ENCODE measurements at places on chromosomes 7 and 10.
A peak's percentile ranks its signal among the peaks of the same experiment; 100 is the strongest.

DNA sequence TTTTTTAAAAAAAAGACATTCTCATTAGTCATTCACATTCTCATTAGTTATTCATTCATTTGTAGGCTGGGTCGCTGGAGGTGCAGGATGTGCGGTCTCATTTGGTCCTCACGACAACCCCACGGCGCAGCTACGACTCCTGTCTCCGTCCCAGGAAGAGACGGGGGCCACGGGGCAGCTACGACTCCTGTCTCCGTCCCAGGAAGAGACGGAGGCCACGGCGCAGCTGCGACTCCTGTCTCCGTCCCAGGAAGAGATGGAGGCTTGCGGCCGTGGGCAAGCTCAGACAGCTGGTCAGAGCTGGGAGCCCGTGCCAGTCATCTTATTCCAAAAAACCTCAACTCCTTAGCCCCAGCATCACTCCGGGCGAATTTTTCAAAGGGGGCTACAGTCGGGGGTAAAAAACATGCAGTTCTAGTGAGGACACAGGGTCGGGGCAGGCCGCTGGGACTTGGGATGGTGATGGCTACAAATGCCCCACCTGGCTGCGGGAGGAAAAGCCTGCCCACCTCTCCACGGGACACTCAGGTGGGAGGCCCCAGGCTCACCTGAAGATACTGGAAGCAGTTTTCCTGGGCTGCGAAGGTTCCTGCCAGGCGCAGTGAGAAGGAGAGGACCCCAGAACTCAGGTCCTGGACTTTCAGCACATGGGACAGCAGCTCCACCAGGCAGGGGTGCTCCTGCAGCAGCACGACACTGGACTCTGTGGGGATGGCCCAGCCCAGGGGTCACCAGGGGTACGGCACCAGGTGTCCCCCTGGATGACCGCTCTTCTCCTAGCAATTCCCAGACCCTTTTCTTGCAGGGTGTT is 8.3 kb downstream of the BRAT1 start:
- DNase-seq = no peak

DNA sequence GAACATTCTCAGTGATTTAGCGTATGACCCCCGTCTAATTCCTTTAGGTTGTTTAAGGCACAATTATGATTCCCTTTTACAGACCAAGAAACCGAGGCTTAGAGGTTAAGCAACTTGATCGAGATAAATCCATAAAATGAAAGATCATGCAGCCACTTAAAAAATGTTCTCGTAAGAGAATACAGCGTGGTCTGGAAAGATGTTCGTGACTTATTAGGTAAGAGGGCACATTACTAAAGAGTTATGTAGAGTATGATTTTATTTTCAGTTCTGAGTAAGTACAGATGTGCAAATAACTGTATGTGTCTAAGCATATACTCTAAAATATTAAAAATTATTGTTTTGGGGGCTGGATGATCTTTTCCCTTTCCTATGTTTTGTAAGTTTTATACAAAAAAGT is 575.1 kb downstream of the PARD3 start:
- DNase-seq = no peak

DNA sequence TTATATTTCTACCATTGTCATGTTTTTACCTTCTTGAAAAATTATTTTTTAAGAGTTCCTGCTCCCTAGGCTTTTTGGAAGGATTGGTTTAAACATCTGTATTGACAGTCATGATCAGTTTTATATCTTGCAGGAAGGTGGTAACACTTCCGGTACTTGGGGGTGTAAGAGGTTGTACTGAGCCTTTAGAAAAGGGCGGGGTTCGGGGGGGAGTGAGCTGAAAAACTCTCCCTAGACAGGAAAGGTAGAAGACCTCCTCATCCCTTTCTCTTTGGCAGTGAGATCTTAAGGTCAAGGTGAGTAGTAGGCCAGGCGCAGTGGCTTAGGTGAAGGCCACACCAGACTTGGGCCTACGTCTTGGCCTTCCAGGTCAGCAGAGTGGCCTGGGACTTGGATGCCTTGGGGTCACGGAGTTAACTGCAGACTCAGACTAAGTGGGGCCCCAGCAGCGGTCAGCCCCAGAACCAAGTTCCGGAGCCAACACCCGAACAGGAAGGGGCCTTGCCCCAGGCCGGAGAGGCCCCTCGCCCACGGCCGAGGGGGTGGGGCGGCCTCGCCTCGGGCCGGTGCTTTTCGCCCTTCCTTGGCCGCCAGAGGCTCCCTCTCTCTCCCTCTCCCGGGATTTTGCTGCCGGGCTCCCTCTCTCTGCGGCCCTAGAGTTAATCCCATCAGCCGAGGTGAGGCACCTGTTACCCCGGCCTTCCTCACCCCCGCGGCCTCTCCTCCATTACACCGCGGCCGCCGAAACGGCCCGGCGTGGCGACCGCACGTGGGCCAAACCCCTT is at the start of gene PPP1R9A:
TSS of gene PPP1R9A (plus strand) at position 569 of the 785 bp plus-strand sequence. CDS start 2,520 bp downstream, outside the sequence.
- DNase-seq = peak; percentile 83

- no peak for DNase-seq
Measured at GRCh38 chr10:77511498-77512218, 126.0 kb downstream of the KCNMA1 start.

GRCh38 chr10:97466755-97467154 is 20.8 kb downstream of the ZDHHC16 start:
- no peak for DNase-seq

- no peak for DNase-seq
Measured at GRCh38 chr7:83524277-83525075, 124.5 kb downstream of the SEMA3E start.

GRCh38 chr10:45034301-45034700 is 33.6 kb downstream of the ZNF22 start:
- no peak for DNase-seq

GRCh38 chr10:80122746-80123145 is 9.8 kb upstream of the PLAC9 start:
- DNase-seq = no peak

DNA sequence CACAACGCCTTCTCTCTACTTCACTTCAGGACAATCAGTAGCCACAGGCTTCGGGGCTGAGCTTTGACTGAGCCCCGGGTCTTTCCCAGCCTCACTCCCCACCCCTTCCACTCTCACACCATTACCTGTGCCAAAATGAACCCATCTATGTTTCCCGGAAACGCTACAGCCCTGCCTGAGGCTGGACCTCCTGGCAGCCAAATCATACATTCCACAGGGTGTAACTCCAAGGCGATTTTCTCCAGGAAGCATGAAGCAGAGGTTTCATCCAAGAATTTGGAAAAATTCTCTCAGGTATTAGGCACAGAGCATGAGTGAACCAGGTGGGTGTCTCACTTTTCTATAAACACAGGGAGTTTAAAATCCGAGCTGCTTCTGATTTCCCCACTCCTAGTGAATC is 286.3 kb downstream of the TNS3 start:
- DNase-seq = no peak

DNA sequence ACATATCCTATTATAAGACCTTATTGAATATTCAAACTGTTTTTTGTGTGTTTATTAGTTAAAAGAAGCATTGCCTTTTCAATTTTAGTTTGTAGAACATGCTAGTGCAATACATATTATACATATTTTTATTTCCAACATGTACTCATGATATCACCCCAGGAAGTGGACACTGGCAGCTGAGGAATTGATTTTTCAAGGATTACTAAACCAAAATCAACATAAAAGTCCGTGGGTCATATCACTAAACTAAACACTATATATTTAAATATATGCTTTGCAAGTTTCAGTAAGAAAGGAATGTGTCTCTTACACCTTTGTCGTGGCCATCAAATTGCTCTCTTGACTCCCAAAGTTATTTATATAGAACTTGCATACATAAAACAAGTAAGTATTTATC is 185.2 kb downstream of the AGMO start:
- DNase-seq = no peak

DNA sequence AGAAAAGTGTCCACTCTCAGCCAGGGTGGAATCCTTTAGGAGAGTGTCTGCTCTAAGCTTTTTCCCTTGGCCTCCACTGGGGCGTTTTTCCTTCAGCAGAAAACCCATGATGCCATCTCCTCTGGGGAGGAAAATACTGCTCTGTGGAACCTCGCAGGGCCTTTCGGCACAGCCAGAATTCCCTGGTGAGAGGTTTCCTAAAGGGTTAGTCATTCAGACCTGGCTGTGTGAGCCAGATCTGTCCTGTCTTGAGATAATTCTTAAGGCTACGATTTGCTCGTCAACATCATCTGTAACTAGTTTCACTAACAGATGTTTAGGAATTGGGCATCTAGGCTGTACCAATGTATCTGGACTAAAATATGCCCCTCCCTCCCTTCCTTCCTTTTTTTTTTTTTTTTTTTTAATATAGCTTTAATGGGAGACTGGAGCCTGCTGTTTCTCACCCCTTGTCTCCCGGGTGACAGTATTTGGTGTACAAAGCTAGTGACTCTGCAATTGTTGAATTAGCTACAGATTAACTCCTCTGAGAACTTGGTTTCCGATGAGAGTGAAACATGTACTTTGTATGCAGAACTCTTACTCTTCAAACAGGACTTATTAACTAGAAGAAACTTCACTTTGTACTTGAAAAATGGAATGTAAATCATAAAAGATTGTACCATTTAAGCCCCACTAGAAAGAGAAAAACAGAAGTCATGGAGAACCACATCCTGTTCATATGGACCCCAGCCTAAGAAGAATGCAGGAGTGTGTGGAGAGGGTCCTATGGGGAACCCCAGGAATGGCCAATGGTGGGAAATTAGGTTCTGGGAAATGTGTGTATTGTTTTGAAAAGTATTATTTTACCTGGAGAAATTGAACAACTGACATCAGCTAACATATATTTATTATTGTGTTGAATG is 230.9 kb downstream of the CAMK1D start:
- DNase-seq = no peak

DNA sequence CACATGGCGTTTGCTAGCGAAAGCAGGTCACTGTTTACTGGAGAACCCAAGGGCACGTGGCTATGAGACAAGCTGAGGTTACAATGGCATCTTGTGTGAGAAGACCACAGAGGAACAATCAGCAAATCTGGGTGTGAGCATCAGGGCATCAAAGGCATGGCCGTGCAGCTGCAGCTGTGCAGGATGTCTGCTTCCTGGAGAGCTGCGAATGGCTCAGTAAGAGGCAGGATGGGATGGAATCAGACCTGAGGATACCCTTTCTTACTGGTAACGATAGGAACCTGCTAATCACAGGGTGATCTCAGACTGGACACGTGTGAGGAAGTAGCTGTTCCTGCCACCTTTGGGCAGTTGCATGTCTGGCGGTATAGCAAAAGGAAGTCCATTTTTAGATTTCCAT is 119.5 kb downstream of the RNF216 start:
- DNase-seq = no peak

- DNase-seq = no peak
Measured at GRCh38 chr7:22207724-22208225, 149.2 kb downstream of the RAPGEF5 start.

GRCh38 chr7:113044394-113044793 is 42.2 kb downstream of the GPR85 start:
- DNase-seq = no peak

GRCh38 chr7:80588591-80588990 is 49.9 kb upstream of the CD36 start:
- no peak for DNase-seq

- peak; percentile 70 for DNase-seq
Measured at GRCh38 chr7:55556031-55556430, 16.3 kb downstream of the VOPP1 start.

DNA sequence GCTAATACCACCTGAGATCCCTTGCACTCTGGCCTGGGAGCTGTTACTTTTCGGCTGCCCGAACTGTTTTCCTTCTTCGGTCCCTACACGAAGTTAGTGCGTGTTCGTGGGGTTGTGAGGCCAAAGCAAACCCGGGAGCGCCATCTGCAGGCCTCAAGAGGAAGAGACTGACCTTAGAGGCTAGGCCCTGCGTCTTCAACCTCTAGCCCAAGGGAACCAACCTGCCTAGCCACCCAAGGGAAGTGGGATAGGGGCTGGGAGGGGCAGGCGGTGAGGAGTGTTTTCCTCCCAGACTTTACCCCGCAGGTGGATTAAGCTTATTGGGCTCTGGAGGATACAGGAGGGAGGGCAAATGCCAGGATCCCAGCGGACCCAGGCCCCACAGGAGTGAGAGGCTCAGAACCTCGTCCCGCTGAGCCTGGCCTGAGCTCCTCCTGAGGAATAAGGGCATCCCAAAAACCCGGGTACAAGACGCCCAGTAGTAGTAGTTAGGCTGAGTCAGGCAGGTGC is 1.7 kb upstream of the PAX2 start:
- peak; percentile 65 for DNase-seq

- no peak for DNase-seq
Measured at GRCh38 chr7:115249080-115249479, 327.2 kb downstream of the MDFIC start.

GRCh38 chr10:121774404-121774803 is 153.4 kb downstream of the ATE1 start:
- DNase-seq = no peak

GRCh38 chr10:131708225-131708880 is 192.5 kb upstream of the PPP2R2D start:
- no peak for DNase-seq

DNA sequence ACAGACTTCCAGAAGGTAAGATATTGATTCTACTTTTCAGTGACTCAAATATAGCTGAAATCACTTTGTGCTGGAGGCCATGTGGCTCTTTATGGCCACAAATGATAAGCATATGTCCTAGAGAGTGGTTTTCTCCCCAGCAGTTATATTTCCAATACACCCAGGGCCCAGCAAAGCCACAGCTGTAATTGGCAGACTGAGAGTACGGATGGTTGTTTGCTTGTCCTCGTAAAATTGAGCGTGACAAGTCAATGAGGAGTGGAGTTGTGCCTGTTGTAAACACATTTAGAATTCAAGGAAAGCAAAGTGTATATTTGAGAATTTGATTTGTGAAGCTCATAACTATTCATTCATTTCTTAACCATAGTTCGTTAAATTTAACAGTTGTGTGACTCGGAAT is 201.8 kb downstream of the LHFPL3 start:
- peak; percentile 84 for DNase-seq

DNA sequence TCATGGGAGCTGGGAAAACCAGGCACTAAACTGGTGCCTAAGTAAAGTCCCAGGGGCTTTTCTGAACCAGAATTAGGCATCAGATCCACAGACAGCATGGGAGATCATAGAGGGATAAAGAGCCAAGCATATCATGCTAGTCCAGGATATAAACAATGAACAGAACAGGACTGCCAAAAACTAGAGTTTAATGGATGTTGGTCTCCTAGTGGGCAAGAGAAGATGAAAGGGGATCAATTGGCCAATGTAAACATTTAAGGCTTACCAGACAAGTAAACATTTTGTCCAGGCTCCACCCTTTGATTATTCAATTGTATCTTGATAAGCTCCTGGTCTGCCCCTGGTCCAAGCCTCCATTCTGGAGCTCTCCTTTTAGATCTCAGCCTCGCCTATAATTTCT is 18.9 kb downstream of the MACC1 start:
- DNase-seq = no peak

GRCh38 chr10:126101325-126101724 is 205.0 kb downstream of the FANK1 start:
- no peak for DNase-seq

Measured in NCI-H1417 (cell line).